Chondrocyte (in vitro differentiated cells): ENCODE measurements at places on chromosomes 4 and X. TPM values are rescaled to one million over a fixed set of nuclear protein-coding genes. Genes with fewer than 3 reads are reported as not detected.

GRCh38 chrX:118271775-118272174, 74.1 kb upstream of the WDR44 start:
- H3K4me1 ChIP-seq = no peaks in the 10 kb centered on the region
- no peak overlapping the region for H3K4me3 ChIP-seq
- no peaks in the 10 kb centered on the region for H3K36me3 ChIP-seq
- DNase-seq = no peak
- H3K27me3 ChIP-seq = no peaks in the 10 kb centered on the region

DNA sequence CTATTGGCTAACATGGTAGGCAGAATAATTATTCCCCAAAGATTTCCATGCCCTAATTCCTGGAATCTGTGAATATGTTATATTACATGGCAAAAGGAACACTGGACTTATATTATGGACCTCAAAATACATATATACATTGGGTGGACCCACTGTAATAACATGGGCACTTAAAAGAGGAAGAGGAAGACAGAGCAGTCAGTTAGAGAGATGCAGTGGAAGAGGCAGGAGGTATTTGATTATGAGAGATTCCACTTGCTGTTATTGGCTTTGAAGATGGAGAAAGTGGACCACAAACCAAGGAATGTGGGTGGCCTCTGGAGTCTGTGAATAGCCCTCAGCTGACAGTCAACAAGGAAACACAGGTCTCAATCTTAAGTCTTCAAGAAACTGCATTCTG, 14.0 kb upstream of the ART3 start:
- DNase-seq = no peak
- H3K36me3 ChIP-seq = no peaks in the 10 kb centered on the region
- no peak overlapping the region for H3K27ac ChIP-seq
- H3K4me3 ChIP-seq = no peak overlapping the region

GRCh38 chr4:170423137-170423536, 333.4 kb upstream of the AADAT start:
- H3K36me3 ChIP-seq = no peaks in the 10 kb centered on the region
- no peak for DNase-seq
- no peaks in the 10 kb centered on the region for H3K27me3 ChIP-seq
- no peak overlapping the region for H3K27ac ChIP-seq
- no peak overlapping the region for H3K4me3 ChIP-seq

DNA sequence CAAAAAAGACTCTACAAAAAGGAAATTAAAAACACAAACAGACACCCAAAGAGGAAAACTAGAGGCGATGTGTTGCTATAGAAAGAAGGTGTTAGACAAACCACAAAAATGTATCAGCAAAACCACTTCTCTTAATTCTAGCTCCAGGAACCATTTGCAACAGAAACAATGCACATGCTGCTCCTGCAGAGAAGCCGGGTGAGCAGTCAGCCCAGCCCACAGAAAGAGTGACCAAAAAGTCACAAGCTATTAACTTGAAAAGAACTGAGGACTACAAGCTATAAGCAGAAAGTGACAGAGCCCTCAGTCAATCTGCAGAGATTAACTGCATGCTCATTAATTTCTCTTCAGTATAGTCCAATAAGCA, 96.2 kb upstream of the KLHL13 start:
- H3K4me3 ChIP-seq = no peak overlapping the region
- H3K27ac ChIP-seq = no peak overlapping the region
- H3K36me3 ChIP-seq = no peaks in the 10 kb centered on the region
- no peak for DNase-seq

- peaks cover 10% of the 10 kb centered on the region for H3K27me3 ChIP-seq
- H3K27ac ChIP-seq = no peak overlapping the region
- H3K36me3 ChIP-seq = no peaks in the 10 kb centered on the region
- H3K4me3 ChIP-seq = no peak overlapping the region
These were observed 10.3 kb downstream of the DOK7 start for GRCh38 chr4:3473181-3473950.

AFP gene
- total RNA-seq = 1.3 TPM in 1 of 3 replicates, not detected in the others

EFNB1 gene
- total RNA-seq = 14.4 to 33.4 TPM (median 32.9 TPM) in 3 replicates
